ENCODE measurements at places on chromosomes 16 and 17.

DNA sequence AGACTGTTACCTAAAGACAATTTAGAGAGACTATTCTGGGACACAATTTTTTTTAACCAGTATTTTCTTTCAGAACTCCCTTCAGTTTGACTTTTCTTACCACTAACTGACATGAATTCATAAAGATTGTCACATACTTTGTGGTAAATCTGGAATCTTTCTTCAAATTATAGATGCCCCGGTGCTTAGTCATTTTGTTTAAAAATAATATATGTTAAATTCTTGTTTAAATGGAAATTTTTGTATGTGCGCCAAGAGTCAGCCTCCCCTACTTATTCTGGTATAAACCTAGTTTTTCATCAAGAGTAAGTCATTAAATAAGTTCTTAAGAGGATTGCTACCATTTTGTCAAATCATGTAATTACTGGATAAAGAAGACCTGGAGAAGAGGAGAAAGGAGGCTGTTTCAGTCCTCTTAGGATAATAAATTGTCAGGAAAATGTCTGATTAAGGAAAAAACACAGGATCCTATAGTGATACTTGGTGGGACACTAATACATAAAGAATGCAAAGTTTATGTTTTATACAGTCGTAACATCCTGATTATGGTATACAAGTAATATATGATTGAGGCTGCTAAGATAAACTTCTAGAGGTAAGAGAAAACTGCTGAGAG is 424.4 kb downstream of the PMP22 start:
- DNase-seq, result no peak

- no peak for DNase-seq
Measured at GRCh38 chr16:23857256-23857880, 21.6 kb downstream of the PRKCB start.

DNA sequence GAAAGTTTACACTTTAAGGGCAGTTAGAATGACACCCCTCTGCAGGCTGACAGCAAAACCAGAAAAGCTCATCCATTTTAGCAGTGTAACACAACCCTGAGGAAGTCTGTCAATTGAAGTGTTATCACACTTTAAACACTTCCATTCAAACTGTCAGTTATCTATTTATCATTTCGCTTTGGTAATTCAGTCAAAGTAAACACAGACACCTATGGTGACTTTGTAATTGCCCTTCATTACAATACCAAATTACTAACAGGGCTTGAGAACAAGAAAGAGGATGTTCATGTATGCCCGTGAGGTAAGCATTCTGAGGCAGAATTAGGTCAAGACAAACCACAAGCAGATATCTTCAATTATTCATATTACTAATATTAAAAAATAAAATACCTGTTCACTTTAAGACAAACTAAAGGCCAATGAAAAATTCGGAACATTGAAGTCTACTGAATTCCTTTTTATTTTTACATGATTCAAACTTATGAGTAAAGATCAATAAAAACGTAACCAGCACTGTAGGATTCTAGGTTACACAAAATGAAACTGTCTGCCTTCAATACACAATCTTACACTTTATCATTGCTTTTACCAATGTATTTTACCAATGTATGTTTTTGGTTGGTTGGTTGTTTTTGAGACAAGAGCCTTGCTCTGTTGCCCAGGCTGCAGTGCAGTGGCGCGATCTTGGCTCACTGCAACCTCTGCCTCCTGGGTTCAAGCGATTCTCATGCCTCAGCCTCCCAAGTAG is 57.1 kb downstream of the BRIP1 start:
- no peak for DNase-seq

- no peak for DNase-seq
Measured at GRCh38 chr17:5895276-5895675, 174.9 kb upstream of the WSCD1 start.

GRCh38 chr17:41012326-41013120 is 3.6 kb upstream of the KRTAP3-1 start:
- no peak for DNase-seq

DNA sequence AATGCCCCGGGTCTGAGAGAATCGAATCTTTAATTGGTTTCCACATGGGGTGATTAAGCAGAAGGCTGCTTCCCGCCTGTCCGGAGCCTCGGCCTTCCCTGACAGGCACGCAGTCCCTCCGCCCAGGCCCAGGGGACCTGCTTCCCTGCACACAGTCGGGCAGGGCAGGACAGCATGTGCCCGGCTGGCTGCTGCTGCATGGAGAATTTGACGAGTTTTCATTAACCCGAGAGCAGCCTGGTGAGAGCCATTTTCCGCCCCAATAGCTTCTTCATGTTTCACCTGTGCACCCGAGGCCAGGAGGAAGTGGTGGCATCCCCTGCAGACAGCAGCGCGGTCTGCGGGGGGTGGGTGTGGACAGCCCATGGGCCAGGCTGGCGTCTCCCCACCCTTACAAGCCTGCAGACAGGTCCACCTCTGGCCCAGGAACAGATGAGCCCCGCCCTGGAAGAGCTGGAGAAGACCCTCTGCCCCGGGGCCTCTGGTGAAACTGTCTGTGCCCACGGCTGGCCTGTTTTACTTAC is 67.0 kb downstream of the KLHDC4 start:
- DNase-seq, result no peak

DNA sequence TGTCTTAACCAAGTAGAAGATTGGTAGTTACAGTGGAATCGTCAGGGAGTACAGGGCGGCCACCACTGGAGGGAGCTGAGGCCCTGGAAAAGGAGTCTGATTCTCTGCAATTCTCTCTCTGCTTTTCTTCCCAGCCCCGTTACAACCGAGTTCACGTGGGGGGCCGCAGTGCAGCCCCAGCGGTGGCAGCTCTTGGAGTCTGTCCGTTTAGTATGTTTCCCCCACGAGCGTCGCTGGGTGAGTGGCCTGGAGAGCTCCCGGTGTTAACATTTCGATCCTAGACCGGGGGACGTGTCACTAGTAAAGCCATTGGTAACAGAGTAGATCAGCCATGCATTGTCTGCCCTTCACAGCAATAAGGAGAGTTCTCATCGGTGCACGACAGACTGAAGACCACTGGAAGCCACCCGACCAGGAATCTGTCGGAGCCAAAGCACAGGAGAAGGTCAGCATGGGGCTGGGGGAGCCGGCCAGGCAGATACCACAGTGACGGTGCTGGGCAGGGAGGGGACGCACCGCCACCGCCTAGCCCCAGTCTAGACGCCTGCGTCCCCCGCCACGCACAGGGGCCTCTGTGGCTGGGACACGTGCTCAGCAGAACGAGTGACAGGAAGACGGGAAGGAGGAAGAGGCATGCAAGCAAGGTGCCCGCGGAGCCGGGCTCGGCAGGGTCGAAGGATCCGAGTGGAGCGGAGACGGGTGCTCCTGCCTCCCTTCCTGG is 15.7 kb downstream of the SLC16A3 start:
- DNase-seq, result peak; percentile 34

GRCh38 chr16:85961988-85962915 is 63.3 kb downstream of the IRF8 start:
- DNase-seq, result no peak

- DNase-seq, result no peak
Measured at GRCh38 chr16:7614021-7614795, 281.6 kb downstream of the RBFOX1 start.

DNA sequence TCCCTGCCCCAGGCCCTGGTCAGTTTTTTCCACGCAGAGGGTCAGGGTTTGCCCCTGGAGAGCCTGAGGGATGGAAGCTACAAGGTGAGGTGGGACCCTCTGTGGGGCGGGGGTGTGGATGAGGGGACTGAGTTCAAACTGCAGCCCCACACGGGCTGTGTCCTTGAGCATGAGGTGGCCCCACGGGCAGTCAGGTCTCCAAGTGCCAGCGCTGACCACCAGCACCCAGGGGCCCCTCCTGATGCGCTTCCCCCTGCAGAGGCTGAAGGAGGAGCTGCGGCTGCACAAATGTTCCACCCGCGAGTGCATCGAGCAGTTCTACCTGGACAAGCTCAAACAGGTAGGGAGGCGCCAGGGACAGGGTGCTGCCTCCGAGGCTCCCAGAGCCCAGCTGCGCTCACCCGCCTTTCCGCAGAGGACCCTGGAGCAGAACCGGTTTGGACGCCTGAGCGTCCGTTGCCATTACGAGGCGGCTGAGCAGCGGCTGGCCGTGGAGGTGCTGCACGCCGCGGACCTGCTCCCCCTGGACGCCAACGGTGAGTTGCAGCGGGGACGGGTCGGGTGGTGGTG is 4.3 kb downstream of the TSR3 start:
- no peak for DNase-seq

- no peak for DNase-seq
Measured at GRCh38 chr17:75178453-75178852, 4.3 kb downstream of the SUMO2 start.

DNA sequence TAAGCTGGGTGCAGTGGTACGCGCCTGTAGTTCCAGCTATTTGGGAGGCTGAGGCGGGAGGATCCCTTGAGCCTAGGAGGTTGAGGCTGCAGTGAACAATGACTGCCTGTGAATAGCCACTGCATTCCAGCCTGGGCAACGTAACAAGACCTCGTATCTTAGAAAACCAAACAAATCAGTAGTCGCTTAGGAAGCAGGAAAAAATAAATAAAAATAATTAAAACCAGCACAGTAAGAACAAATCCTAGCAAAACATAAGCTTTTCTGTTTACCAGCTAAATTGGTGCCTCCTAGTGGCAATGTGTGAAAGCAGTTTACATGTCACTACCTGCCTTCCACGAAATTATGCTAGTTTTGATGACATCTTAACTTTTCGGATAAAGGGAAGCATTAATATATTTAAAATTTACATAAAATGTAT is 1.3 kb downstream of the ARMC5 start:
- no peak for DNase-seq

GRCh38 chr16:23452221-23452571 is 793 bp downstream of the COG7 start:
- DNase-seq, result no peak

DNA sequence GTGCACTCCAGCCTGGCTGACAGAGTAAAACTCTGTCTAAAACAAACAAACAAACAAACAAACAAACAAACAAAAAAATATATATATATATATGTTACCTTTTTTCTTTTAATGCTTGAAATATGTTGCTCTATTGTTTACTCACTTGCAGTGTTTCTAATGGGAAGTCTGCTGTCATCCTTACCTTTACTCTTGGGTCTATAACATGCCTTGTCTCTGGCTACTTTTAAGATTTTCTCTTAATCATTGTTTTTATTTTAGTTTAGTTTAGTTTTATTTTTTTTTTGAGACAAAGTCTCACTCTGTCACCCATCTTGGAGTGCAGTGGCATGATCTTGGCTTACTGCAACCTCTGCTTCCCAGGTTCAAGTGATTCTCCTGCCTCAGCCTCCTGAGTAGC is 16.1 kb upstream of the TNRC6A start:
- DNase-seq, result no peak

DNA sequence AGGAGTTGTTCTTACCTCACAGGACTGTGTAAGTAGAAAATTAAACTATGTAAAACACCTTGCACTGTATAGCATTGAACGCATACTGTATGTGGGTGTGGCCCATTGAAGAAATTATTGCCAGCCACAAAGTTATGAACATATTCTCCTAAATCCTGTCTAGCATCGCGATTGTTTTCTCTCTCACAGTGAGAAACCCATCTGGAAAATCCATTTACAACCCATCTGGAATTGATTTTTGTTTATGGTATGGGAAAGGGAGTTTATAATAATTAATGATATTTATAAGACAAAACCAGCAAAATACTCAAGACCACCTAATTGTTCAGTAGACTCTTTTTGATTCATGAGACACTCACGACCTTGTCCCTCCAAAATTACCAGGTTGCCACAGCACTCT is 22.1 kb upstream of the MON1B start:
- DNase-seq, result no peak

DNA sequence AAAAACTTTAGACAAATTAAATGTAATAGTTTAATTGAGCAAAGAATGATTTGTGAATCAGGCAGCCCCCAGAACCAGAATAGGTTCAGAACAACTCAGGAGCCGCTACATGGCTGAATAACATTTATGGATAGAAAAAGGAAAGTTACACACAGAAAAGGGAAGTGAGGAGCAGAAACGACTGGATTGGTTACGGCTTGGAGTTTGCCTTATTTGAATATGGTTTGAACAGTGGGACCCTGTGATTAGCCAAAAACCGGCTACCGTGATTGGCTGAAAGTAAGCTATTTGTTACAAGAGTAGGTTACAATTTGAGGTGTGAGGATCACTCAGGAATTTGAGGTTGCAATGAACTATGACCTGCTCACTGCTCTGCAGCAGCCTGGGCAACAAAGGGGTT is 1139.8 kb downstream of the CDH11 start:
- DNase-seq, result no peak

- no peak for DNase-seq
Measured at GRCh38 chr16:86101137-86101896, 202.4 kb downstream of the IRF8 start.

DNA sequence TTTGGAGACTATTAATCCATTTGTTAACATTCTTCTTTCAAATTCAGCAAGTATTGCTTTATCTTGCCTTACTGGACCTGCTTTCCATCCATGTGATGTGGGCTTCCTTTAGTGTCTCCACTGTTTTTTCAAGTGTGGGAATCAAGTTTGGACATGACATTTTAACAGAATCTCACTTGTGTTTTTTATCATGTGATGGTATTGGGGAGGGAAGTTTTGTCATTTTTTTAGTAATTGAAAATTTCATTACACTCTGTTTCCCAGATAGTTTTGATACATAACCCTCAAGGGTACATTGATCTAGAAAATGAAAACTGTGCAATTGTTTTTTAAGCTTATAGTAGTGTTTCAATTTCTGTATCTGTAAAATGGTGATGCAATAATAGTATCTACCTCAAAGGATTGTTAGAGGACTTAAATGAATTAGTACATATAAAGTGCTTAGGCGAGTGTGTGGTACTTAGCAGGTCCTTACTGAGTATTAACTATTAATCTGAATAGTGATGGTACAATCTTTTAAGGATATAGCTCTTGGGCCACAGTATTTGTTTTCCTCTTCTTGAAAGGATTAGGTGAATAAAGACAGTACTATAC is 27.3 kb downstream of the AATF start:
- no peak for DNase-seq

DNA sequence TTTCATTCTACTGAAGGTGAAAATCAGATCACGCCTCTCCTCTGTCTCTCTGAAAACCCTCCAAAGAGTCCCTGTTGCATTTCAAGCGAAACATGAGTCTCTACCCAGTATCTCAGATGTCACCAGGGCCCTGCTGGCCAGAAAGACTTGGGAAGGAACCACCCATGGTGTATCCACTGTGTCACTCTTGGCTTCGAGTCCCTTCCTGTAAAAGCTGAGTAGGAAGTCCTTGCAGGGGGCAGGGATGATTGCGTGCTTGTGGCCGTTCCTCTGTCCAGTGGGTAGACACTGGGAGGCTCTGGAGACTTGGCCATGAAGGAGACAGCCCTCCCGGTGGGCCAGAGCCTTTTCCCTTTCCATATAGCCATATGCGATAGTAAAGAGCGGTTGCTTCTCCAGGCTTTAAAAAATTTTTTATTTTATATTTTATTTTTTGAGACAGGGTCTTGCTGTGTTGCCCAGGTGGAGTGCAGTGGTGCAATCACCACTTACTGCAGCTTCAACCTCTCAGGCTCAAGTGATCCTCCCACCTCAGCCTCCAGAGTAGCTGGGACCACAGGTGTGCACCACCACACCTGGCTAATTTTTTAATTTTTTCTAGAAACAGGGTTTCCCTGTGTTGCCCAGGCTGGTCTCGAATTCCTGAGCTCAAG is 19.0 kb upstream of the RMI2 start:
- DNase-seq, result no peak
